ENCODE measurements at places on chromosomes 1 and 21.
A peak's percentile ranks its signal among the peaks of the same experiment; 100 is the strongest.

DNA sequence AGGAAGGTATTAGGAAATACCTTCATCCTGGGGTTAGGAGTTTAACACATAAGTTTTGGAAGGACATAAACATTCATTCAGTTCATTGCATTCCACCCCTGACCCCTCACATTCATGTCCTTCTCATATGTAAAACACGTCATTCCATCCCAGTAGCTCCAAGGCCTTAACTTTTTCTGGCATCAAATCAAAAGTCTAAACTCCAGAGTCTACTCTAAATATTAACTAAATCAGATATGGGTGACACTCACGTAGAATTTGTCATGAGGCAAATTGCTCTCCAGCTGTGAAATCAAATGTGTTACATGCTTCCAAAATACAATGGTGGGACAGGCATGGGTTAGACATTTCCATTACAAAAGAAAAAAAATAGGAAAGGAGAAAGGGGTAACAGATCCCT, 298.2 kb upstream of the LRRC7 start:
- no peak for DNase-seq

DNA sequence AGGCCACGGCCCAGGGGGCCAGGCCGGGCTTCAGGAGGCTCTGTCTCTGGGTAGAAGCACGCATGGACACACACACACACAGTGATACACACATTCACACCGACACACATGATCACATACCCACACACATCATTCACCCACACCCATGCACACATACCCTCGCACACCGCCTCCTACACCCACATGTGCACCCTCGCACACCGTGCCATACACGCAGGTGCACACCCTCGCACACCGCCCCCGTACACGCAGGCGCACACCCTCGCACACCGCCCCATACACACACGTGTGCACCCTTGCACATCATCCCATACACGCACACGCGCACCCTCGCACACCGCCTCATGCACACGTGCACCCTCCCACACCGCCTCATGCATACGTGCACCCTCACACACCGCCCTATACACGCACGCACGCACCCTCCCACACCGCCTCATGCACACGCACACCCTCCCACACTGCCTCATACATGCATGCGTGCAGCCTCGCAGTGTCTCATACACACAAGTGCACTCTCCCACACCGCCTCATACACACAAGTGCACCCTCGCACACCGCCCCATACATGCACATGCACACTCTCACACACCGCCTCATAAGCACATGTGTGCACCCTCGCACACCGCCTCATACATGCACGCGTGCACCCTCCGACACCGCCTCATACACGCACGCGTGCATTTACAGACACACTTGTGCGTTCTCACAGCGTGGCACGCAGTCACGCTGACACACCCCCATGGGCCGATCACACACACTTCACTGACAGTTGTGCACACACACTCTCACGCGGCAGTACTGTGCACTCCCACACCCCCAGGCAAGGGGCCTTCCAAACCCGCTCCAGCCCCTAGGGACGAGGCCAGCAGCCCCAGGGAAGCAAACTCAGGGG, 128.1 kb downstream of the SIK1 start:
- DNase-seq: no peak

- no peak for DNase-seq
These were observed 399.3 kb downstream of the PTPRC start for GRCh38 chr1:199038156-199038555.

- no peak for DNase-seq
These were observed 9.9 kb upstream of the DISC1 start for GRCh38 chr1:231616667-231617066.

- DNase-seq: no peak
These were observed 678 bp downstream of the MCM3AP start for GRCh38 chr21:46284733-46285132.

GRCh38 chr1:41539999-41540398, 55.5 kb upstream of the EDN2 start:
- DNase-seq: no peak

DNA sequence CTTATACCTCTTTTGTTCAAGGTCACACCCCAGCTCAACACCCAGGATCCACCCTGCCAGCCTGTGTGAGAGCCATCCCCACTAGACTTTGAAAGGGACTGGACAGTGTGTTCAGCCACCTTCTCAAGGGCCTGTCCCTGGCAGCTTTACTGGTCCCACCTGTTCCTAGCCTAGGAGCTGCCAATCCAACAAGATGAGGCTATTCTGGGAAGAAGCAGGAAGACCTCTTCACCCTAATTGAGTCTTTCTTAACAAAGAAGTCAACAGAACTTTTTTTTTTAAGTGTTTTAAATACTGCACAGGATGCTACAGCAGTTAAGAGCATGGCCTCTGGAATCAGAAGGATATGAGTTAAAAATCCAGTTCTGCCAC, 95.8 kb upstream of the HOOK1 start:
- no peak for DNase-seq

DNA sequence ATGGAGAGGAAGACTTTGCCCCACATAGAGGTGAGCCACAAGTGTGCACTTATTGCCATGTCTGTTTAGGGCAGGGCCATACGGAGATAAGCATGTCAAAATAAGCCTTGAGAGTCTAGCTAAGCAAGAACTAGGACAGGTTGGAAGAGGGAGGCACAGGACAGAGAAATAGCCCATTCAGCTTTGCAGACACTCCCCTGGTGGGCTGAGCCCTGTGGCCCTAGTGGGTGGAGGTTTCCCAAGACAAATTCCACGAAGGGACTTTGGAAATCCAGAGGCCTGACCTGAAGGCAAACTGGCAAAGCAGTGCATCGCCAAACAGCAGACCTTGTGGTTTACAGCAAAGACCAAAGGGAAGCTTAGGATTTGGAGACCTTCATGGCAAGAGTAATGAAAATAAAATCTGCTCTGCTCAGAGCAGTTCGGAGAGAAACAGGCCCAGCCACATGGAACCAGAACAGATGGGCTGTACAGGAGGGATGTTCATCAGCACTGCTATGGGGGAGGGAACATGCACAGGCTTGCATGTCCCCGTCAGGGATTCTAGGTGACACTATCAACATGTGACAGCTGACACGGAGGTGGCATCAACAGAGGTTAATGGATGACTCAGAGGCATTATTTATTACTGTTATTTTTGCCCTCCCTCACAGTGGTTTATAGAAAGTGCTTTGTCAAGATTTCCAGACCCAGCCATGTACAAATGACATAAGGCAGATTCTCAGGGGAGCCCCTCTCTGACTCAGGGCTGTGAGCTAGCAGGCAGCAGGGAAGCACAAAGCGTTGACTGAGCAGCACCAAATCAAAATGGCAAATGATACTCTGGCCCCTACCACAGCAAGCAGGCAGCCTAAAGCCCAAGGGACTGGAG, 90.1 kb upstream of the IRF2BP2 start:
- no peak for DNase-seq

GRCh38 chr1:53270873-53271272, 32.6 kb upstream of the MAGOH start:
- no peak for DNase-seq

DNA sequence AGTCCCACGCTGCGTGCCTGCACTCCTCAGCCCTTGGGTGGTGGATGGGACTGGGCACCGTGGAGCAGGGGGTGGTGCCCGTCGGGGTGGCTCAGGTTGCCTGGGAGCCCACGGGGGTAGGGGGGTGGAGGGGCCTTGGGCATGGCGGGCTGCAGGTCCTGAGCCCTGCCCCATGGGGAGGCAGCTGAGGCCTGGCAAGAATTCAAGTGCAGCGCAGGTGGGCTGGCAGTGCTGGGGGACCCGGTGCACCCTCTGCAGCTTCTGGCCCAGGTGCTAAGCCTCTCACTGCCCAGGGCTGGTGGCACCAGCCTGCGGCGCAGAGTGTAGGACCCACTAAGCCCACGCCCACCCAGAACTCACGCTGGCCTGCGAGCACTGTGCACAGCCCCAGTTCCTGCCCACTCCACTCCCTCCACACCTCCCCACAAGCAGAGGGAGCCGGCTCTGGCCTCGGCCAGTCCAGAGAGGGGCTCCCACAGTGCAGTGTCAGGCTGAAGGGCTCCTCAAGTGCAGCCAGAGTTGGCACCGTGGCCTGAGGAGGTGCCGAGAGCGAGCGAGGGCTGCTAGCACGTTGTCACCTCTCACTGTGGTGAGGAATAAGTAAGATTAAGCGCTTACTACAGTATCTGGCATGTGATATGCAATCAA, 12.8 kb downstream of the TNNI3K start:
- DNase-seq: no peak

DNA sequence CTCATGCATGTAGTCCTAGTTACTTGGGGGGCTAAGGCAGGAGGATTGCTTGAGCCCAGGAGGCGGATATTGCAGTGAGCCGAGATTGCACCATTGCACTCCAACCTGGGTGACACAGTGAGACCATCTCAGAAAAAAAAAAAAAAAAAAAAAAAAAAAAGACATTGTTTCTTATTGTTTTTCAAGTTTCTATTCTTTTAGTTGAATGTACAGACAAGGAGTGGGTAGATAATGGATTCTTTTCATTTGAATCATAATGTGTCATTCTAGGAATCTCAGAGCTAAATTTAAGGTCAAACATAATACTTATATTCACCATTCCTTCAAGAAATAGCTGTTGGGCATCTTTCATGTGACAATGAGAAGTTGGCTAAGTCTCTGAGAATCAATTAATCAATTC, 157.0 kb upstream of the C21orf91 start:
- no peak for DNase-seq

- no peak for DNase-seq
These were observed 41.3 kb downstream of the TTC13 start for GRCh38 chr1:230937371-230937770.

GRCh38 chr21:26473471-26473870, 99.6 kb downstream of the CYYR1 start:
- DNase-seq: no peak

- no peak for DNase-seq
These were observed 189.8 kb upstream of the LYPLAL1 start for GRCh38 chr1:218983848-218984247.

GRCh38 chr1:28507646-28508434, 2.0 kb downstream of the RCC1 start:
- peak; percentile 28 for DNase-seq

GRCh38 chr1:162271972-162272371, 104.7 kb downstream of the SPATA46 start:
- no peak for DNase-seq

DNA sequence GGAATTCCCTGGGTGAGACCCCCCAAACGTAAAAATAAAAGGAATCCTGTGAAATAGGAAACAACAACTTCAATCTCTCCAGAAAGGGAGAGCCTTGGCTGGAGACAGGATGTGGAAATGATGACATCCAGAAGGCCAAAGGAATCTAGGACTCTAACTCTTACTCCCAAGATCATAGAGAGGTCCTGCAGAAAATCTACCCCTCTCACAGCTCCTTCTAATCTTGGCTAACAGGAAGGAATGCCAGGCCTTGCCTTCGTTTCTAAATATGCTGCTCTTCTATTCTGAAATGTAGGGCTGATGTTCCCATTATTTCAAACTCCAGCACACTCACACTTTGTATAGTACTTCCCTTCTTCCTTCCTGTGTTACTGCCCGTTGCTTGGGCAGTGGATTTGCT, 40.7 kb downstream of the ARHGEF11 start:
- no peak for DNase-seq

DNA sequence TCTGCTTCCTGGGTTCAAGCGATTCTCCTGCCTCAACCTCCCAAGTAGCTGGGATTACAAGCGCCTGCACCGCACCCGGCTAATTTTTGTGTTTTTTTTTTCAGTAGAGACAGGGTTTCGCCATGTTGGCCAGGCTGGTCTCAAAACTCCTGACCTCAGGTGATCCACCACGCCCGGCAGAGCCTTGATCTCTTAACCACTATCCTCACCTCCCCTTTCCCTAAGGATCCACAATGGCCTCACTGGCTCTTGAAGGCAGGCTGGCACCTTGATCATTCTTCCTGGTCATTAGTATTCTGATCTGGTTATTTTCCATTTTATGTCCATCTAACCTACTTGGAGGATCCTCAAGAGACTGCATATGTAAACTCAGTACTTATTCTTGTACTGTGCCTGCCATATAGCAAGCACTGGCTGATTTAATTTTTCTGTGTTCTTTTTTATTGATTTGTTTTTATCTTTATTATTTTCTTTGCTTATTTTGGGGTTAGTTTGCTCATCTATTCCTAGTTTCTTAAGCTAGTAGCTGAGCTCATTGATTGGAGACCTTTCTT, 6.3 kb downstream of the RCC1 start:
- no peak for DNase-seq

- DNase-seq: no peak
These were observed 72.5 kb downstream of the NTMT2 start for GRCh38 chr1:170218257-170218650.

GRCh38 chr1:216626394-216627067, 96.7 kb downstream of the ESRRG start:
- DNase-seq: no peak

DNA sequence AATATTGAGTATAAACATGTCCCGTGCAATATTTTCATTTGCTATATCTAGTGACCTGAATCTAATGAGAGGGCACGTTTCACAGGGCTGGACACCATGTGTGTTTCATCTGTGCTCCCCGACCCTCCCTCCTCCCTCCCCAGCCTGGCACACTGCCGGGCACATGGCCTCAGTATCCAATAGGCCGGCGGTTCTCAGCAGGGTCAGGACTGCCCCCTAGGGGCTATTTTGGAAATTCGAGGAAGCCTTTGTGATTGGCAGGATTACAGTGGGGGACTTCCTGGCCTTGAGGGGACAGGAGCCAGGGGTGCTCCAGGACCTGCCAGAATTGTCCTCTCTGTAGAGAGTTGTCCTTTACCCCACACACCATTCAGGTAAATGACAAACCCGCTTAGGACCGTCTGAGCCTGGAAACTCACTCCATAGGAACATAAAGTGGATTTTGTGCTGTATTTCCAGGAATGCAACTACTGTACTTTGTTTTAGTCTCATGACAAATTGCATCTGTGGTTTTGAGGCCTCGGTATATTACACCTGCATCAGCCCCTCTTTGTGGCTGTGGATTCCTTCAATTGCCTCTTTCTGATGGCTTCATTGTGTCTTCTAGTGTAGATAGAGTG, 109.5 kb upstream of the SIM2 start:
- peak; percentile 26 for DNase-seq

GRCh38 chr1:78072216-78072615, 26.4 kb downstream of the GIPC2 start:
- DNase-seq: no peak

GRCh38 chr1:46687921-46688509, 16.4 kb downstream of the TEX38 start:
- no peak for DNase-seq

- no peak for DNase-seq
These were observed 383.2 kb downstream of the KIF26B start for GRCh38 chr1:245537992-245538391.

- DNase-seq: no peak
These were observed 70.0 kb downstream of the ALG14 start for GRCh38 chr1:95002540-95003432.
